ENCODE measurements at places on chromosomes 11 and 22. TPM values are rescaled to one million over a fixed set of nuclear protein-coding genes. Genes with fewer than 3 reads are reported as not detected.

Gene POU2F3
- not detected for total RNA-seq

Gene SCUBE2
- 0.32 TPM for total RNA-seq

Gene COX8A
- 390 TPM for total RNA-seq

Gene LMO1
- not detected for total RNA-seq

Gene RIC3
- total RNA-seq = not detected

Gene AIFM3
- 0.46 TPM for total RNA-seq

Gene DMC1
- 1.6 TPM for total RNA-seq

Gene CNGA4
- under 0.01 TPM for total RNA-seq

All from epithelial cell of umbilical artery (primary cell).